Stimulated activated CD4-positive, alpha-beta T cell treated with anti-CD3 and anti-CD28 coated beads, Interleukin-4, amount 100 ng/mL, for 48 hours (primary cell): ENCODE measurements at places on chromosomes 13 and 19.

- DNase-seq: no peak
Observed at GRCh38 chr19:43798546-43799409, 3.5 kb downstream of the LYPD5 start.

DNA sequence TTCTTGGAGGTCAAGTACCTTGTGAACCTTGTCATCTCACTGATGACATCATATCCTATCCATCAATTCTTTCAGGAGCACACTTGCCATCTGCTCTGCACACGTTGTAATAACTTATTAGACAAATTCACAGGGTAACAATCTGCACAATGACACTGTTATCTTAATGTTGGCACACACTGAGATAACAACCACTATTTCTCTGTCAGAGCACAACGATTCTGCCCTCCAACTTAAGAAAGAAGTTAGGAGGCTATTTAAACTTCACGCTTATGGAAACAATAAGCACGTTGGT, 351.3 kb downstream of the DACH1 start:
- DNase-seq: no peak

- DNase-seq: no peak
Observed at GRCh38 chr13:29587645-29588044, 7.8 kb downstream of the SLC7A1 start.

GRCh38 chr13:99911069-99911964, 60.2 kb downstream of the ZIC5 start:
- no peak for DNase-seq

- DNase-seq: no peak
Observed at GRCh38 chr13:104408733-104409132, 1342.5 kb upstream of the SLC10A2 start.

DNA sequence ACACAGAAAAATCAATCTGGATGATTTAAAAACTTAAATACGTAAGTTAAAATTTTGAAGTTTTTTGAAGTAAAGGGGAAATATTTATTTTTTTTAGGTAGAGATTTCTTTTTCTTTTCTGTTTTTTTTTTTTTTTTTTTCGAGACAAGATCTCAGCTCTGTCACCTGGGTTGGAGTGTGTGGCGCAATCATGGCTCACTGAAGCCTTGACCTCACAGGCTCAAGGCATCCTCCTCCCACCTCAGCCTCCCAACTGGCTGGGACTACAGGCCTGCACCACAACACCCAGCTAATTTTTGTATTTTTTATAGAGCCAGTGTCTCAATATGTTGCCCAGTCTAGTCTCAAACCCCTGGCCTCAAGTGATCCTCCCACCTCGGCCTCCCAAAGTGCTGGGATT, 120.4 kb upstream of the CLDN10 start:
- no peak for DNase-seq

- DNase-seq: no peak
Observed at GRCh38 chr19:39878398-39878797, 32.2 kb upstream of the FBL start.

DNA sequence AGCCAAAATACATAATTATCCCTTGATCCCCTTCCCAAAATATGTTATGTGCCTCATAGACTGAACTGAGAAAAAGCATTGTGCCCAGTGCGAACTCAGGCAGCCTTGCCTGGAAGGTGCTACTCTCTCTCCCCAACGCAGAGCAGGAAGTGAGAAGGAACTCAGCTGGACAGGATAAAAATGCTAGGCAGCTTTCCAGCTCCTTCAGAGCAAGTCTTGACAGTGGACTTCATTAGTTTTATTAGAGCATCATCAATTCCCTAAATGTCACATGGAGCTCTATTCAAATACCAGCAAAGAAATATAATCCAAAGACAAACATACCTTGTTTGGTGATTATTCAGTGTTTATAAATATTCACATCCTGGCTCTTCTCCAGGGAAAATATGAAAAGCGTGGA, 202.4 kb downstream of the RFC3 start:
- no peak for DNase-seq

DNA sequence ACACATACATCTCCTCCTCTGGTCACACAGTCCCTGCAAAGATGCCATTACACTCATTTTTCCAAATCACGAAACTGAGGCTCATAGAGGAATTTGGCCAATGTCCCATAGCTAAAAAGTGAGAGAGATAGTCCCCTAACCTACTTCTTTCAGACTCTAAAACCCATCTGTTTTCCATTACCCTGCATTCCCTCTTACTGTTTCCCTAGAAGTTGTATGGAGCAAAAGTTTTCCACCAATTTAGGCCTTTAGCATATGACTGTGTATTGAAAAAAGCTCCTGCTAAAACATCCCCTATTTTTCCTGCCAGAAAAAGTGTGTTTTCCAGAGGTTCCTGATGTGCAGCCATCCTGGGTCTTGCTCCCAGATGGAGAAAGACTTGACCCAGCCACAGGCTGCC, 16.3 kb downstream of the SERP2 start:
- DNase-seq: no peak

- DNase-seq: no peak
Observed at GRCh38 chr19:9130965-9131364, 4.2 kb upstream of the OR7G3 start.

GRCh38 chr19:15534957-15535864, 26.9 kb downstream of the CYP4F22 start:
- no peak for DNase-seq

- DNase-seq: no peak
Observed at GRCh38 chr13:78309497-78310180, 293.7 kb downstream of the POU4F1 start.

- DNase-seq: peak; percentile 78
Observed at GRCh38 chr19:38736413-38737280, 7.6 kb downstream of the CAPN12 start.

DNA sequence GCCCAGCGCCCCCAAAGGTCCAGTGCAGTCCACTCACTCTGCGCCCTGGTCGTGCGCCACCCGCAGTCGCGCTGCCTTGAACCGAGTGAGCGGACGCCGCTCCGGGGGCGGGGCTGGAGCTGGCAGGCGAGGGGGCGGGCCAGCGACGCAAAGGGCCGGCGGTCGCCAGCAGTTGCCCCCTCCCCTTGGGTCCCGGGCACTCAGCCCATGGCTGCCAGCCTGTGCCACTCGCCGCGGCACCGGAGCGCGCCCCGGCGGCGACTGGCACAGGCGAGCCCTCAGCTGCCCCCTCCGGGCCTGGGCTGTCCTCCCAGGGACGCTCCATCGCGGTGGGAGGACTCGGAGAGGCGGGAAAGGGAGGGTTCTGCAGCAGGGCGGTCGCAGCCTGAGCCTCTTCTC, at the start of gene S1PR5:
Gene S1PR5 (minus strand): TSS at position 87 of the 399 bp plus-strand sequence. CDS start 2,436 bp downstream, outside the sequence.
- no peak for DNase-seq
